ENCODE measurements at places on chromosomes 1 and 21.

DNA sequence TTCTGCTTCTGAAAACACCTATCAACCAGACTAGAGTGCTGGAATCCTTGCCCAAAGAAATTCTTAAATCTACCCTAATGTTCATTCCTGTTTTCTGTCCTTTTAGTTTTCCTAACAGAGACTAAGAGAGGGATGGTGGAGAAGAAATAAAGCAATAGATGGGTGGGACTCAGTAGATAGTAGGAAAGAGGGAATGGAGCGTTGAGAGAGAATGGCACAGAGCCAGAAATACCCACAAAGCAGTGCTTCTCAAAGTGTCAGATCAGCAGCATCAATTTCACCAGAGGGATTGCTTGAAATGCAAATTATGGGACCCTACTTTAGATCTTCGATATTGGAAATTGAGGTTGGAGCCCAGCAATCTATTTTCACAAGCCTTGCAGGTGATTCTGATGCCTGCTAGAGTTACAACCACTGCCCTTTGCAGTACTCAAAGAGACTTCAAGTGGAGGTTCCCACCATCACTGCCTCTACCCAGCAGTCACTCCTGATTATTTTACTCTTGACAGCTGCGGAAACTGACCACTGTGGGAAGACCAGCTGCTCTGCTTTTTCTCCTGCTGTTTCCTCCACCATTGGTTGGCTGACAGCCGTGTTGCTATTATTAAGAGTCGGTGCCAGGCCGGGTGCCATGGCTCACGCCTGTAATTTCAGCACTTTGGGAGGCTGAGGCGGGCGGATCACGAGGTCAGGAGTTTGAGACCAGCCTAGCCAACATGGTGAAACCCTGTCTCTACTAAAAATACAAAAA is 11.4 kb upstream of the PRPF3 start:
- no peak for DNase-seq

GRCh38 chr1:12678350-12678749 is 34.5 kb downstream of the AADACL4 start:
- no peak for DNase-seq

DNA sequence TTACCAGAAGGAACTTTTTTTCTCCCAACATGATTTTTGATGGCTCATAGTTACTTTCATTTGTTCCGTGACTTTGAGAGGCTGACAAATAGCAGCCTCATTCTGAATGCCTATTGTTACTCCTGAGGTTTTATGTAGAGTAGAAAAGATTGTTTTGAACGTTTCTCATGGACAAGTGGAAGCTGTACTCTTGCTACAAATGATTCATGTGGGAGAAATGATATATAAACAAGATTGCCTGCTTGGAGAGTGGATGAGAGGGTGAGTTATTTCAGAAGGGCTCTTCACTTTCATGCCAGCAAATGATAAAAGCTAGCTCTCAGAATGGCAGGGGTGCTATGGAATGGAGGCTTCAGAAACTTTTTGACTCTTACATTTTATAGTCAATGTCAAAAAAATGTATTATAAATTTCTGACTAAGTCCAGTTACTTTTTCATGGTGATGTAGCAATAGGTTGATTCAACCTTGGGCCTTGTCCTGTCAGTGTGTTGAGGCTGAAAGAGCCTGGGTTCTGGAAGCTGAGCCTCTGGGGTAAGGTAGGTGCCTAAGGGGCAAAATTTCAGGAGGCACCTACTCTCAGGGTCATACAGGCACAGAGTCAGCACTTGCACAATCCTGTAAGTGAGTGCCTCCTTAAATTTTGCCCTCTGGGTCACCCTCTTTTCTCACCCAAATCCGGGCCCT is 19.4 kb downstream of the JUN start:
- DNase-seq = no peak

- DNase-seq = no peak
Measured at GRCh38 chr1:61053712-61054600, 28.4 kb upstream of the NFIA start.

- DNase-seq = no peak
Measured at GRCh38 chr1:205256951-205257625, 29.3 kb downstream of the TMCC2 start.

GRCh38 chr1:16393570-16394521 is 26.8 kb downstream of the SZRD1 start:
- DNase-seq = no peak

DNA sequence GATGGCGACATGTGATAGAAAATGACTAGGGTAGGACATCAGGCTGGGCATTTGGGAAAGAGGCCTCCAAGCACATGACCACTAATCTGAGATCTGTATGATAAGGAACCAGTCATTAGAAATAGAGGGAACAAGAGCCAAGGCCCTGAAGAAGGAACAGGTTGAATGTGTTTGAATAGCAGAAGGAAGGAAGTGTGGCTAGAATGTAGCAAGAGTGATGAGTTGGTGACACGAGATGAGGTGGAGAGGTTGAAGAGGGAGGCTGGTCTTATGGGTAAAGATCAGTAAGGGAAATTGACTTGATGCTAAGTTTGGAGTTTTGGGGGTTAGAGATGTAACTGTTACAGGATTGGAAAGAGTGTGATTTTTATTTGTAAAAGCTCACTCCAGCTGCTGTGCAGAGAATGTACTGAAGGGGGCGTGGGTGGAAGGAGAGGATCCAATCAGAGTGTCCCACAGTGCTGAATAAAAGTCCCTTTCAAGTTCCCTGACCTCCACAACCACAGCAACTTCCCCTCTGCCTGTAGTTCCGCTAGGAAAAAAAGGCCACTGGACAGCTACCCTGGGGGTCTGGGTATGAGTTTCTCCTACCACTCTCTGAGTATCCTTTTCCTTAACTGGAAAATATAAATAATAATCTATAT is 295.0 kb downstream of the OMA1 start:
- DNase-seq = no peak

- DNase-seq = no peak
Measured at GRCh38 chr1:201032408-201032807, 8.9 kb upstream of the KIF21B start.

DNA sequence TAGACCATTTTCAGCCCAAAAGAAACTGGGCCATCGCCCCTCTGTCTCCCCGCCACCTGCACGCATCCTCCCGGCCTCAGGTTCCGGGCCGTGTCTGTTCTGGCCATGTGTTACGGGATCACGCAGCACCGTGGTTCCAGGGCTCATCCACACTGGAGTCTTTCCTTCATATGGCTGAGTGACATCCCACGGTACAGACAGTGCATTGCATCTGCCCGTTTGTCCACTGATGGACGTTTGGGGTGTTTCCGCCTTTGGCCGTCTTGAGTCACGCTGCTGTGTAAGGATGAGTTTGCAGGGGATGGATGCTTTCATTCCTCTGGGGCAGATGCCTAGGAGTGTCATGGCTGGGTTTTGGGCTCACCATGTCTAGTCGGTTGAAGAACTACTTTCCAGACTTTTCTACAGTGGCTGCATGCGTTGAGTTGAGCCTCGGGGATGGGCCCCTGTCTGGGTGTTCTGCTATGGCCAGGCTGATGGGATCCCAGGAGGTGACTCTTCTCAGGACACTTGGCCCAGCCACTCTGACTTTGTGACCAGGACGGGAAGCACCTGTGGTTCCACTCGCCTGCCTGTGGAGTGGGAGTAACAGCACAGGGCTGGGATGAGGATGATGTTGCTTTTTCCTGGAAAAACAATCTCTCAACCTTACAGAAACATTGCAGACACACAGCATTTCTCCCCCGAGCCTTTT is 16.8 kb downstream of the RRP1 start:
- no peak for DNase-seq

DNA sequence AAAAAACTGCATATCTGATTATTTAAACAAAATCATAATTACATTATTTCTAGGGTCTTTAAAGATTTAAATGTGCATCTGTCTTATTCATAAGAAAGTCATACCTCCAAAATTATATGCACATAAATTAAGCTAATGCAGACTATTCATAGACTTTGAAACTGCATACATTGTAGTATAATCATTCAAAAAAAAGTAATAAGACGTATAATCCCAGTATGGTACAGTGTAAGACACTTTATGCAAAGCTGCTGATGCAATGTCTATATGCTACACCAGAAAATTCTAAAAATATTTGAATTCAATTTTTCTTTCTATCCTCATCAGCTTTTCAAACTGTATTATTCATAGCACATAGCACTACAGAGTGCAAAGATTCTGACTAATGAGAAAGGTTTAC is 22.0 kb downstream of the BRINP3 start:
- no peak for DNase-seq

- no peak for DNase-seq
Measured at GRCh38 chr21:44969931-44970755, 30.3 kb downstream of the SLX9 start.

DNA sequence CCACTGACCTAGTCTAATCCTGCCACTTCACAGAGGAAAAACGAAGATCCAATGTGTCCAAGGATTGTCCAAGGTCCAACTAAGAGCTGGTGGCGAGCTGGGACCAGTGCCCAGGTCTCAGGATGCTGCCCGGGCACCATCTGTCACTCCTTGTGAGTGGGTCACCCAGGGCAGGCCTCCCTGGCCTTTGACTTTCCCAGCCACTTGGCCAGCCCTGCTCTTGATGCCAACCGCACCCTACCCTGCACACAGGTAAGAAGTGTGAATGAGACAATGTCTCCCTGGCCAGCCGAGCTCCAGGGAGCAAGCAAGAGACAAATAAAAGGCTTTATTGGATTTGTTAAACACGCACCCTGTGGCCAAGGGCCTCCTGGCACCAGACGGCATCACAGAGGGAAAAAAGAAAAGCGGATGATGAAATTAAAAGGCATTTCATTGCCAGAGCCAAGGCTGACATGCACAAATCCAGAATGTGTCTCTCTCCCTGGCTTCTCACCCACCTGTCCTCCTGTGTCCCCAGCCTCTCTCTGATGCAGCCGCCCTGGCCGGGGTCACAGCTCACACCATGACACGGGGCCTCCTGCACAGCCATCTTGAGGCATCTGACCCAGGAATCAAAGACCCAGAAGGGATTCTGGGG is 72.8 kb downstream of the CAMK2N1 start:
- no peak for DNase-seq

- no peak for DNase-seq
Measured at GRCh38 chr1:223225061-223225460, 82.0 kb upstream of the TLR5 start.

- no peak for DNase-seq
Measured at GRCh38 chr1:234725177-234726132, 115.5 kb upstream of the IRF2BP2 start.

- DNase-seq = no peak
Measured at GRCh38 chr1:37177230-37177864, 143.0 kb upstream of the GRIK3 start.

GRCh38 chr1:41455479-41456332 is 28.8 kb downstream of the EDN2 start:
- DNase-seq = no peak

- no peak for DNase-seq
Measured at GRCh38 chr1:27752360-27752759, 20.7 kb upstream of the STX12 start.

- DNase-seq = no peak
Measured at GRCh38 chr1:35509558-35509957, 47.6 kb downstream of the KIAA0319L start.

- DNase-seq = no peak
Measured at GRCh38 chr1:78483903-78484302, 6.9 kb upstream of the PTGFR start.

GRCh38 chr1:10033359-10033845 is 644 bp downstream of the UBE4B start:
- peak; percentile 2 for DNase-seq

DNA sequence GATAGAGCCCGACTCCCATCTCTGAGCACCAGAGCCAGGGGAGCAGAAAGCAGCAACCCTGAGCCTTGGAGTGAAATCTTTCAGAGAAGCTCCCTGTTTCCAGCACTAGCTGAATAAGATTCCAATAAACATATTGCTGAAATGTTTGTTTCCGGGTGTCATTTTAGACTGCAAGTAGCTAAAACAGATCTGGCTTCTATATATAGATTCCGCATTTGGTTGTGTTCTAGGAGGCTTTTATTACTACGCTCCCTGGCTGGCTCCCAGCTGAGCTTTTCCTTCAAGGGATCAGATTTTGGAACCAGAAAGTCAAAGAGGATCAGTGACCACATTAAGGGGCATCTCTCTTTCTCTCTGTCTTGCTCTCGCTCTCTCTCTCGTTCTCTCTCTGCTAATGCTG is 88.2 kb downstream of the PAPPA2 start:
- no peak for DNase-seq

DNA sequence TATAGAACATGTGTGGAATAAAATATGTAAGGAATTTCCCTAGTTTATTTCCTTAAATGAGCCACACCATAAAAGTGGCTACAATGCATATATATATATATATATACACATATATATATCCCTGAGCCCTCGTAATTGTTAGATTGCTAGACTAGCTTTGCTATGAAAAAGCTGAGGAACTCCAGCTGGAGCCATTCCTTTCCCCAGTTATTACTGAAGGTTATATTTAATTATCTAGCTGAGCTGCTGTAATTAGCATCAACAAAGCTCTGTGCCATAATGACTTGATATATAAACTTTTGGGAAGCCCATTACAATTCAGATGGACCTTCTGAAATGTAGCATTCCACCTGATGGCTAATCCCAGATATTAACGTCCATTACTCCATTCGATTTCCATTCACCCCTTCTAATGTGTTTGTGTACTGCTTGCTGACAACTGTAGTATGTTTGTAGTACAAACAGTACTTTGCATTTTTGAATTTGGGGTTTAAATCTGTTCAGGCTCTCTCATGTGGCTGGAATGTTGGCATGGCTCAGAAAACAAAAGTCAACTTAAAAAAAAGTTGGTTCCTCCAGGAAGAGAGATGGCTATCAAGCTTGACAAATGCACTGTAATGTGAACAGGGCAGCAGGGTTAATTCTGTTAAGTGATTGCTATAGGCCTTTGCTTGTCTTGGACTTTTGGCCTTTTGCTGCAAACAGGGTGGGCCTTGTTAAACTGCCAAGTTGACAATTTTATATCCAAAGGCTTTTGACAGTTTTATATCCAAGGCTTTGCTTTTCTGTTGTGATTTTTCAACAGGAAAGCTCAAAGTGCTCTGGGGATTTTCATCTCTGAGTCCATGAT is 170.0 kb downstream of the LTN1 start:
- no peak for DNase-seq

GRCh38 chr1:230861489-230861888 is 6.8 kb downstream of the C1orf198 start:
- no peak for DNase-seq

DNA sequence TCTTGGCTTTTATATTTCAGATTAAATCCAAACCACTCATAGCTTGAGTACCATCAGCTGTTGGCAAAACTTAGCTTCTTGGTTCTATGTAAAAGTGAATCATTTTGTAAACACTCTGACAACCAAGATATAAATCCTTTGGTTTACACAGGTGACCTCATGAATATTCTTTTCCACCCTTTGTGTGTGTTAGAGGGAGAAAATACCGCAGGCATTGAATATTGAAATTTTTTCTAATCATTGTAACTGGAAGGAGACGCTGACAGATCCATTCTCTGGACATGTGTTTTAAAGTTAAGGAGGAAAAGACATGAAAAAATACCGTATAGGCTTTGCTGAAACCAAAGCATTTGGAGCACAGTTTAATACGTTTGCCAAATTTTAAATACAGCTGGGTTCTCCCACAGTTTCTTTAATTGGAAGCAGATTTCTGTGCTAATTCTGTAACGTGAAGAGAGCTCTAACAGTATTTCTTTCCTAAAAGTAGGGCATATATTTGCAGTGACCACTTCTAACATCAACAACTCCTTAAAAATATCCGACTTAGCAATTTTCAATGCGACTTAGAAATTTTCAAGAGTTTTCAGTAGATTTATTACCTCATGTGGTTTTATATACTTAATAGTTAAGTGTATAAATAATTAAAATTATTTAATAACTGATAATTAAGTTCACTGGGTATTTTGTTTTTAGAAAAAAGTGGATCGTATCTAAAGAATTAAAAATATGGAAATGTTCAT is 388.2 kb downstream of the USP25 start:
- DNase-seq = no peak

Data from stimulated activated CD4-positive, alpha-beta T cell treated with anti-CD3 and anti-CD28 coated beads, Interleukin-1b, Interleukin-23, amount 100 ng/mL, for 1 hour (primary cell).